Sciatic nerve (tissue), 2 donors: ENCODE measurements at places on chromosomes 16 and 17. TPM values are rescaled to one million over a fixed set of nuclear protein-coding genes. Genes with fewer than 3 reads are reported as not detected.

Gene GRAP
- total RNA-seq: 6.2 TPM

Gene FBXO31
- 50.3 TPM for total RNA-seq

Gene MT1E
- 44.7 TPM for total RNA-seq

Gene CCL4L2
- 22.1 TPM for total RNA-seq

Gene TSPAN10
- 0.85 TPM for total RNA-seq

Gene DDX28
- total RNA-seq: 6.3 TPM

Gene NPB
- total RNA-seq: 0.80 TPM

Gene NACA2
- not detected for total RNA-seq

Gene LGALS9B
- not detected for total RNA-seq
